COR-L47 (cell line): ENCODE measurements at places on chromosomes 1 and 21.

- DNase-seq, result no peak
Measured at GRCh38 chr1:59522925-59523505, 226.1 kb downstream of the FGGY start.

DNA sequence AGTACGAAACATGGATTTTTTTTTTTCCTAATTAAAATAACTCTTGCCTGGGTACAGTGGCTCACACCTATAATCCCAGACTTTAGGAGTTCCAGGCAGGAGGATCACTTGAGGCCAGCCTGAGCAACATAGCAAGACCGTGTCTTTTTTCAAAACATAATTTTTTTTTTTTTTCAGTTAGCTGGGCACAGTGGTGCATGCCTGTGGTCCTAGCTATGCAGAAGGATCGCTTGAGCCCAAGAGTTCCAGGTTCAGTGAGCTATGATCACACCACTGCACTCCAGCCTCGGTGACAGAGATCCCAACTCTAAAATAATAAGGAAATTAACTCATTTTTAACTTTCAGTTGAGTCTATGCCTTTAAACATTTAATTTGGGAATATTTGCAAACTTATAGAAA is 170.1 kb downstream of the NEK7 start:
- no peak for DNase-seq

DNA sequence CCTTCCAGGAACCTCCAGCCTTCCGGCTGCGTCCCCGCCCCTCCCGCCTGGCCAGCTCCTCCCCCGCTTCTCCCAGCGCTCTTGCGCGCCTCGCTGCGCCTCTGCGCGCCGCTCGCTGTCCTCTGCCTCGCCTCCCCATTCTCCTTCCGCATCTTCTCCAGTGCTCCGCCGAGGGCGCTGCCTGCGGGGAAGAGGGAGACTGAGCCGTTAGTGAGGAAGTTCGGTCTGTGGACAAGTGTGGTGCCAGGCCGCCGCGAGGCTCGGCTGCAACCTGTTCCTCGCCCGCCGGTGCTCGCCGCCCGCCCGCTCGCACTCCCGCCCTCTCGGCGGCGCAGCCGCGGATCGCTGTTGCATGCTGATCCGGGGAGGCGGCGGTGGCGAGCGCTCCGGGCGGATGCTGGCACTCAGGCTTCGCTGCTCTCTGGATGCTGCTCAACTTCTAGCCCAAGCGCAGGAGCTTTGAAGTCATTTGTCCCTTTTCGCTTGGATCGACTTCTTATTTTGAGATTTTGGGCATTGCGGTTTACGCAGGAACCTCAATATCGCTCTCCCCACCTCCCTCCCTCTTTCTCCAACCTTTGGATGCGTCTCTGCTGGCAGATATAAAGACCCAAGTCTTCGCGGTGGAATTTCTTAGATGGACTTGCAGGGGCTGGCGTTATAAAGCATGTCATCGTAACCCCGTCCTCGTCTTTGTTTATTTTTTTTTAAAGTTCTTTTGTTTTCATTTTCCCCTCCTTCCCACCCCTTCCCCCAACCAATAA is 614 bp upstream of the CACNA1E start:
- DNase-seq, result peak; percentile 38

DNA sequence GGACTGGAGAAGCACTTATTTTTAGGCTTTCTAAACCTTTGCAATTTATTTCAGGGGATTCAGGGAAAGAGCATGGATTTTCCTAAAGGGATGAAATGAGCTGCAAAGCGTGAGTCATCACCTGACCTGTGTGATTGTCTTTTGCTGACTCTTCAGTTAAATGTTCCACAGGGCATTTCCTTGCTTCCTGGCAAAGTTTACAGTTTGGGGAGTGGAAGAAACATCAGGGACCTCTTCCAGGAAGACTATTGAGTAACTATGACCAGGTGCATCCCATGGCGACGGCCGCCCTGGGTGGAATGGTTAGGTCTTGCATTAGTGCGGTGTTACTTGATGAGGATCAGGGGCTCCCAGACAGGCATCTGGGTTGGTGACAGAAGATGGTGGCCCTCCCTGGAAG is 79.5 kb upstream of the SIPA1L2 start:
- no peak for DNase-seq

GRCh38 chr1:214518361-214518760 is 33.0 kb downstream of the PTPN14 start:
- DNase-seq, result no peak

DNA sequence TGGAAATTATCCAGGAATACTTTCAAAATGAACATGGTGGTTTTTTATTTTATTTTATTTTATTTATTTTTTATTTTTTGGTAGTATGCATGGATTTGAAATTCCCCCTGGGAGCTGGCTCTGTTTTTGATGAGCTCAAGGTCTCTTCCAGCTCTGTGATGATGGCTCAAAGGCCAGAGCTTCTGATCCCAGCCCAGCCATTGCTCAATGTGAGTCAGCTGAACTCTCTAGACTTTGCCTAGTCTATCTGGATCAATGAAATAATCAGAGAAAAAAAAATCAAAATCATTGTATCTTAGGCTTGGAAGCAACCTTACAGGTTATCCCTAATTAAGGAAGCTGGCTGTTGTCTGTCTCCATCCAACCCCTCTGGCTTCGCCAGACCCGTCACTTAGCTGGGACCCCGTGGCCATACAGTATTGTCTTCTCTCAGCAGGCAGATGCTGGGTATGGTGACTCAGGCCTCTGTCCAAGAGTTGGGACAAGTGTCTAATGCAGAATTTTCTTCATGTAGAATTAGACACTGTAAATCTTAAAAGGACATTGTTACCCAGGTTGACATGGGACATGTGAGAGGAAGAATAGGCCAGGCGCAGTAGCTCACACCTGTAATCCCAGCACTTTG is 90.2 kb upstream of the LPGAT1 start:
- no peak for DNase-seq

- DNase-seq, result no peak
Measured at GRCh38 chr1:119687434-119688079, 24.2 kb upstream of the PHGDH start.

GRCh38 chr1:94101613-94102525 is 19.1 kb downstream of the ABCA4 start:
- no peak for DNase-seq

DNA sequence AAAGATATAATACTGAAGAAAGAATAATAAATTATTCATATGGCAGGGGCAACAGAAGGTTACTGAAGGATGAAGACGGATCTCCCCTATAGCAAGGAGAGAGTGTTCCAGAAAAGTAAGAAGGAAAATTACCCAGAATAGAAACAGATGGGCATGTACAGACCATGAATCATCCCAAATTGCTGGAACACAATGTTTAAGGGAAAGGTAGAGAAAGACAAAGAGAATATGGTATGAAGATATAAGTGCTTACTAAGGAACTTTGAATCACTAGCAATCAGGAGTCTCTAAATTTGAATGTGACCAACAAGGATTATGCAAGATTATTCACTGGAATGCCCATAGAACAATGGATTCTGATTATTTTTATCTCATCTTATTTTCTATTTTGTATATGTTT is 375.4 kb downstream of the COL11A1 start:
- no peak for DNase-seq

GRCh38 chr1:201399352-201400126 is 415 bp upstream of the LAD1 start:
- DNase-seq, result peak; percentile 38

DNA sequence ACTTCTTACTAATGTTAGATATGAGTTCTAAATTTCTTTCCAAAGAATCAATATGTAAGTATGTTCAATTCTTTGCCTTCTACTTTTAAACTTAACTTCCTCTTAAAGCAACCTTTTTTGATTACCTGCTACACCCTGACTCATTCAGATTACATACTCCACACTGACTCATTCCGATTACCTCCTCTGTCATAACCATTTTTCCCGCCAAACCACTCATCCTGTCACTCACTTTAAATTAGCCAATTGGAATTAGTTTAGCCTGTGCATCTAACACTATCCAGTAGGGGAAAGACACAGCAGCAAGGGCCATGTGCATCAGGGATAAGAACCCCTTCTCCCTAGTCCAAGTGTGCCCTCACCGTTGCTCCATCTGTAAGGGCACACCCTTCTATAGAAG is 815.5 kb downstream of the BRINP3 start:
- no peak for DNase-seq

DNA sequence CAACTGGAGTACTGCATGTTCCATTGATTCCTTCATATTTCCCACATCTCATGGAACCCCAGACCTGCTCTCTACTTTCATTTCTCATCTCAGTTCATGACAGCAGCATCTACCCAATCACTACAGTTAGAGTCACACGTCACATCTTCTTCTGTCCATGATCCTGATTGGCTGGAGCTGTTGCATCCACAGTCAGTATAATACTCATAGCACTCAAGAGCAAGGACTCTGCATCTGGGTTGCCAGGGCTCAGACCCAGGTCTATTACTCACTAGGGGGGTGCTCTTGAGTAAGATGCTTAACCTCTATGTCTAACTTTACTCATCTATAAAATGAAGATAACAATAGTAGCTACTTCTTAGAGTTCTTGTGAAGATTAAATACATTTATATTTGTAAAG is 4.4 kb upstream of the XPR1 start:
- DNase-seq, result no peak

GRCh38 chr1:2330519-2331199 is 60.7 kb downstream of the MORN1 start:
- DNase-seq, result no peak

DNA sequence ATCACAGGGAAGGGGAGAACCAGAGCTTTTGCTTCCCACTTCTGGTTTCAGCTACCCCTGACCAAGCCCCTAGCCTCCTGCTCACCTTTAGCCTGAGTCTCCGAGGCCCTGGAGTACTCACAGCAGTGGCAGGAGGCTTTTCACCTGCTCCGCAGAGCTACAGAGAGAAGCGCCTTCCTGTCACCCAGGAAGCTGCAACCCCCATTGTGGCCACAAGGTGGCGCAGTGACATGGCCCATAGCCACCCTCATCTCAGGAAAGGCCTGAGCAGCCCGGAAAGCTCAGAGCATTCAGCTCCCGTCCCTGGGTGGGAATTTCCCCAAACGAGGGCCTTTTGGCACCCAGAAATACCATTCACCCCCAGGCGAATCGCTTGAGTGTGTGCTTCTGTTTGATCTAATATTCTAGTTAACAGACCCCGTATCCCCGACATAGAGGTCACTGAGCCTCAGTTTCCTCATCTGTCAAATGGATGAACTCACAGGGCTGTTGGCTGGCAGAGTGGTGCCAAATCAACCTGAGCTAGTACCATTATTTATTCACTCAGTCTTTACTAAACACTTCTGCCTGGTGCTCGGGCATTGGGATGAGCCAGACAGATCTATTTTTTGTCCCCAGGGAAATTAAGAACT is 25.3 kb downstream of the A3GALT2 start:
- DNase-seq, result peak; percentile 70

- DNase-seq, result no peak
Measured at GRCh38 chr21:32570456-32570855, 14.9 kb downstream of the TCP10L start.

GRCh38 chr1:110390692-110391245 is at the start of gene SLC16A4:
Gene SLC16A4, minus strand, starts transcription at chr1:110391026. Its CDS starts 1,703 bp downstream, at chr1:110389323.
- no peak for DNase-seq

DNA sequence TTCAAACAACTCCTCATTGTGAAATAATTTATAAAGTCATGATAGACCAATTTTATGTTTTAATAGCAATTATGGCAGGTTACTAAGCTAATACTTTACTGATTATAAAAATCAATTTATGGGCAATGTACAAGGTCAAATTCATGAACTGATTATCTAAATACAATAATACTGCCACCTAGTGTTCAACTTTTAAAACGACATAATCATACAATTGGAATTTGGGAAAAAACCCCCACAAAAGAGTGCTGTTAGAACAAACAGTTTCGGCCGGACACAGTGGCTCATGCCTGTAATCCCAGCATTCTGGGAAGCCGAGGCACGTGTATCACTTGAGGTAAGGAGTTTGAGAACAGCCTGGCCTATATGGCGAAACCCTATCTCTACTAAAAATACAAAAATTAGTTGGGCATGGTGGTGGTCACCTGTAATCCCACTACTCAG is 14.0 kb downstream of the GTF2B start:
- DNase-seq, result peak; percentile 8

DNA sequence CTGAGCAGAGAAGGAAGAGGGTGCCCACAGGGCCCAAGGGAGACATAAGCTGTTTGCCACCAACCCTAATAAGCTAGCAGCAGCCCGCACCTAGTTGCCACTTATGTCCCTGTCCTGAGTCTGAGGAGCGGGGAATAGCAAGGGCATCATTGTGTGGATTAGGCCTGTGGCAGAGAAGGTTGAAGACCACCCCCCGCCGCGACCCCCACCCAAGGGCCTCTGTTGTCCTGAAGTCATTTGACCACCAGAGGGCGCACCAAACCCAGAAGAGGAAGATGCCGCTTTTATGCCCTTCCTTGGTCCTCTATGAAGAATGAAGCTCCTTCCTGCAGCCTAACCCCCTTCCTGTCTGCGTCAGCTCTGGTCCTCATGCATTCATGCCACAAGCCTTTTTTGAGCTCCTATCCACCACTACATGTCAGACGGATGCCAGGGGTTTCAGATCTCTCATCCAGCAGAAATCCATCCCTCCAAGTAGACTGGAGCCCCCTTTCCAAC is 16.6 kb downstream of the RHBG start:
- peak; percentile 78 for DNase-seq

DNA sequence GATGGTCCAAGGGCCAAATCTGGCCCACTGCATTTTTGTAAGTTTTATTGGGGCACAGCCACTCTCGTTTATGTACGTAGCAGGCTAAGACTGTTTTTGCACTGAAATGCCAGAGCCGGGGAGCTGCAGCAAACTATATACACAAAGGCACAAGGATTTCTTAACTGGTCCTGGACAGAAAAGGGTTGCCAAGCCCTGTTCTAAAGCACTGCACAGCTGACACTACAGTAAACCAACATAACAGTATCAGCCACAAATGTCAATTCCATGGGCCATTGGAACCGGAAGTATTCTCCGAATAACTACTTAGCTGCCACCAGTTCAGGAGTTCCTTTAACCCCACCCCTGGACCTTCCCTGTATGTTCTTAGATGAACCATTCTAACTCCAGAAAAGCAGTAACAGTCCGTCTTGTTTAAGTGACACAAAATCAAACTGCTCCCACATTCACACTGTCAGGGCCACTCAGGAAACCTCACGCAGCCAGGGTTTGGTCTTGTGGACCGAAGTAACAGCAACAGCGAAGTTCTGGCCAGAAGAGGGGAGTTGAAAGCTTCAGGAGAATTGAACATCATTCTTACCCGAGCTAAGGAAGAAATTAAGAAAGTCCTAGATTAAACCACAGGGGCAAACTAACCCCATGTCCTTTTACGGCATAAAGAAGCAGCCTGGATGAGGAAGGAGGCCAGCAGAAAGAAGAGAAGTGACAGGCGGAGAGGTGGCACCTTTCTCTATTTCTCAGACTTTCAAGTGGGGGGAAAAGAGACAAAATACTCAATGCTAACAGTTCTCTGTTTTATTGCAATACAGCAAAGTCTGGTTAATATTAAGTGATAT is 49.2 kb downstream of the COQ8A start:
- DNase-seq, result no peak

GRCh38 chr1:52264530-52265115 is 101.4 kb downstream of the CC2D1B start:
- no peak for DNase-seq

DNA sequence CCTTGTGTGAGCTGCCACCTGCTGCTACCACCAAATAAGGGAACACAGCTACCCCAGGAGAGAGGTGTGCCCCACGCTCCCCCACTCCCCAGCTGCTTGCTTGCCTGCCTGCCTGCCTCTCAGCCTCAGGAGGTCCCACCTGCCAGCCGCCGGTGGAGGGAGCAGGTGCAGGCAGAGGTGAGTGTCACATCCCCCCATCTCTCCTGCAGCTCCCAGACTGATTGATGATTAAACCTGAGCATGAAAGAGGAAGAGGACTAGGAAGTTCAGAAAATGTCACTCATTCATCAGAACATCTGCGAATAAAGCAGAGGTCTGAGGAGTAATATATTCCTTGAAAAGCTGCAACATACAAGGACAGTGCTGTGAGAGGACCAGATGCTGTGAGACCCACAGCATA is 58.6 kb upstream of the HIVEP3 start:
- peak; percentile 79 for DNase-seq
